ENCODE measurements at places on chromosomes 4 and X.
A peak's percentile ranks its signal among the peaks of the same experiment; 100 is the strongest.

DNA sequence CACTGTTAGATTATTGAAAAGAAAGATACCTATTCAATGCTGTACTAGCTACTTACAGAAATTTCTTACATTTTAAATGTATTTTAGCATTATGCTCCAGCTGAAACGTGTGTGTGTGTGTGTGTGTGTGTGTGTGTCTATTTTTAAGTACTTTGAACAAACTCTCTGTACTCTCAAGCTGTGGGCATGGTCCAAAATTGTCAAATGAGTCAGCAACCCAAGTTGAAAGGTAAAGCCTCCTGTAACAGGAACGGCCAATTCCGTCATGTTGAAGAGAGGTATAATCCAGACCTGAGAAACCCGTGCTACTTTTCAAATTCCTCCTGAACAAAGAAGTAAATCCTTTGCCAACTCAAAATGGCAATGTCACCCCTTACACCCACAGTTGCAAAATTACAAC is 20.5 kb downstream of the MAOB start:
- DNase-seq, result no peak

GRCh38 chrX:46561824-46562657 is 11.5 kb upstream of the CHST7 start:
- no peak for DNase-seq

DNA sequence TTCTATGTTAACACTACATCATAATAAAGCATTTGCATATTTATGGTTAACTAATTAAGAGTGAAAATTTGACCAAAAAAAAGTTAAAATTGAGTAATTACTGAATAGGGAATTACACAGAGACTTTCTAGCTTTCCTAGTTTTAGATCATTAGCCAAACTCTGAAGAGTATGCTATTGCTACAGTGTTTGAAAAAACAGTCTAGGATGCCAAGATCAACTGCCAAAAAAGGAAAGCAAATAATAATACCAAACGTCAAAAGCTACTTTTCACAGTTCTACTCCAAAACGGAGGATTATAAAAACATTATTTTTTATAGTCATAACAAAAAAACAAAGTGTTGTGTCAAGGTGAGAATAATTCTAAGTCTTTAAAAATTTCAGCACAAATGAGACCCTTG is 359.8 kb upstream of the CTSO start:
- DNase-seq, result no peak

GRCh38 chr4:98658287-98659105 is at the start of gene TSPAN5:
TSPAN5 (minus strand) TSS chr4:98658611.
- DNase-seq, result peak; percentile 91

DNA sequence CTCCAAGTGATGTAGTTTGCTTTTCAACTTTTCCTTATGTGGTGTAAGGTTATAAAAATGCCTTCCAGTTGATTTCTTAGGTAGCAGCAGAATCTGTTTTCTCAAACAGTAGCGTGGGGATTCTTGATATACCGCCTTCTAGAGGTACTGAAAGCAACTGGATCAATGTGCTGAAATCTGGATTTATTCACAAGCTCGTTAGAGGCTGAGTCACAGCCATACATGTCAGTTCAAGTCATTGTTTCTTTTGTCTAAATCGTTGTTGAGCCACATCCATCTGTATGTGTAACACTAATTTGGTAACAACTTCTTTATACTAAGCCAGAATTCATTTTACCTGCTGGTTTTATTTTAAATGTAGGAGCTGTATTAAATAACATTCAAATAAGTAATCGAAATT is 200.0 kb upstream of the MAD2L1 start:
- peak; percentile 35 for DNase-seq

DNA sequence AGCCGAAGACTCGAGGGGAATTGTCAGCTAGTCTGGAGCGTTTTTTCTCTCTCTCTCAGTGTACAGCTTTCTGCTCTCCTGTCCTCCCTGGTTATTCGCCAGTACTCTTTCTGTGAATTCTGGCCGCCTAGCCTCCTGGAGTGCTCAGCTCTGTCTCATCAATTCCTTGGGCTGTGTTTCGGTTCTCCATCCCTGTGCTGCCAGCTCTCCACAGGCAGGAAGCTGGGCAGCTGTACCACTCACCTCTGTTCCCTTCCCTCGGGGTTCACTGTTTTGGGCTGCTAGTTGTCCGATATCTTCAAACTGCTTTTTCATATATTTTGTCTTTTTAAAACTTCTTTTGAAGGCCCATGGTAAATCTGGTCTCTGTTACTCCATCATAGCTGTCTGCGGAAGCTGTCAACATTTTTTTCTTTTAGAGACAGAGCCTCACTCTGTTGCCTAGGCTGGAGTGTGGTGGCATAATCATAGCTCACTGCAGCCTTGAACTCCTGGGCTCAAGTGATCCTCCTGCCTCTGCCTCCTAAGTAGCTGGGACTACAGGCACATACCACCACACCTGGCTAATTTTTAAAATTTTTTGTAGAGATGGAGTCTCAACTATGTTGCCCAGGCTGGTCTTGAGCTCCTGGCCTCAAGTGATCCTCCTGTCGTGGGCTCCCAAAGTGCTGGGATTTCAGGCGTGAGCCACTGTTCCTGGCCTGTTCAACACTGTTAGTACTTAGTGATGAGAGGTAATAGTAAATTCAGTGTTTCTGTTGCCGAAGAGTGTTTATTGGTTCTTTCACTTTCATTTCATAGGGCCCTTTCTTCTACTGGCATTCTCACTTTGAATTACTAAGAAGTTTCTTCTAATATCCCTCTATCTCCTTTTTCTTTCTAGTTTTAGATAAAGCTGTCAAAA is 18.6 kb downstream of the ZCCHC4 start:
- no peak for DNase-seq

GRCh38 chrX:24025741-24026403 is 1.1 kb downstream of the KLHL15 start:
- peak; percentile 71 for DNase-seq

DNA sequence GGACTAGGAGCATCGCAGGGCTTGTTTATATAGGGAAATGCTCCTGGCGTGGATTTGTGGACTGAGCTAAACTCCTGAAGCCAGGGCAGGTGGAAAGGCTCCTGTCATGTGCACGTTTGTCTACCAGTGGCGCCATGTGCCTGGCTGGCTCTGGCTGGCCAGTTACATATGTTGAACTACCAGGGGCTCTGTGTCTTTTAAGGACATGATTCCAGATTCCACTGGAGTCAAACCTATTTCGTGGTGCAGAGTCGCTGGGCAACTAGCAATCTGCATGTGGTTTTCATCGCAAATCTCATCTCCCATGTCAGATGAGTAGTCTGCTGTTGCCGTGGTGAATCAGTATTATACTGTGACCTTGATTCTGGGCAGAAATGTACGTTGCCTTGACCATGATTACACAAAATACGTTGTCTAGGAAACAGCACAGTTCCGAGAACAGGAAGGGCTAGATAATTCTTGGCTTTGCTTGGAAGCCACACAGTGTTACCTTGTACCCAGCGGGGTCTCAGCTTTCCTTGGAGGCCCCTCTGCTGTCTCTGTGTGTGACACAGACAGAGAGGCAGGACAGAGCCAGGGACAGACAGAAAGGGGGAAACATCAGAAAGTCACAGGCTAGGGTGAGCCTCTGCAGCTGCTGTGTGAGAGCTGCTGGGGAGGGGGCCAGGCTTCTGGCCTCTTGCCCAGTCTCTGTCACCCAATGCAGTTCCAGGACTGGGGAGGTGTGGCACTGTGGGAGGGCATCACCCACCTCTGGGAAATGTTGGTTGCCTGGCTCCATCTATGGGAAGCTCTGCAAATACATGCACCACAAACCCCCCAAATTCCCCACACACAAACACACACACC is 19.2 kb downstream of the PNMA6E start:
- peak; percentile 73 for DNase-seq

GRCh38 chr4:157358851-157359250 is 138.3 kb downstream of the GRIA2 start:
- DNase-seq, result no peak

DNA sequence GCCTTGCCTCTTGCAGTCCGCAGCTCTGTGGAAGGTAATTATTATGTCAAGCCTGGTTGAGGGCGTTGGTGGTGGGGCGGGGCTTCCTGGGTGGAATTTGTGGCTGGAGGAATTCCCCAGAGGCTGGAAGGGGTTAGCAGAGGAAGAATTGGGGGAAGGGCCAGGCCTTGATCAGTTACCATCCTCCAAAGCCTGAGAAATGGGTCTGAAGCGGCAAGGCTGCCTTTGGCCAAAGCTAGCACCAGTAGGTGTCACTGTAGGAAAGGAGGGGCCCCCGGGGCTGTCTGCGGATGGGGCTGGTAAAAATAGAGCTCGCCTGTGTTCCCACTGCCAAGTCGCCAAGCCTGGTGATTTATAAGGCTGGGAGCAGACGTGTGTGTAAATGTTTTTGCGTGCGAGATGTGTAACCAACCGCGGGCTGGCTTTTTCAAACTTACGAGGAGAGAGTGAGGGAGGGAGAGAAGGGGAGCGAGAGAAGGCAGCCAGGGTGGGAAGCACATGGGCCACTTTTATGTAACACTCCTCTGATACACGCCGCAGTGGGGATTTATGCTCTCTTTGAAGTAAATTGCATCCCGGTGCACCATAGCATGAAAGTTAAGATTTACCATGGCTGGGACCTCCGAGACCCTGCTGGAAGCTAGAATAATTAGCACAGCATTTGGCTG is 367.0 kb downstream of the BCOR start:
- peak; percentile 88 for DNase-seq

Measured in NCI-H69 (cell line).